Activated CD4-positive, alpha-beta T cell treated with anti-CD3 and anti-CD28 coated beads for 24 hours (primary cell): ENCODE measurements at places on chromosomes 3 and 15.

- no peak for DNase-seq
These were observed 155.7 kb downstream of the GREM1 start for GRCh38 chr15:32873284-32874114.

DNA sequence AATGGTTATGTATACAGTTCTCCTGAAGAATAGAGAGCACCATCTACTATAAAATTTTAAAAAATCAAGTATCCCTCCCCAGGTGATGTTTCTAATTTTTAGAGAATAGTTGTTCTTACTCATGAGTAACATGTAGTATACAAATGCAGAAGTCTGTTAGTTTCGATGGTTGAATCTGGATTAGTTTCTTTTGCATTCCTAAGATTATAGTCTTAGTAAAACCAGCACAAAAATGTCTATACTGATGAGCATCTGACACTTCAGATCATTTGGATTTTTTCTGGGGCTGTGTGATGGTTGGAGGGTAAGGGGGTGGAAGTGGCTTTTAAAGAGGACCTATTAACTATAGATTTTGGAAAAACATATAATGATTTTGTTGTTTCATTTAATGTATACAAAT lies 167.3 kb upstream of the SGO1 start:
- no peak for DNase-seq

DNA sequence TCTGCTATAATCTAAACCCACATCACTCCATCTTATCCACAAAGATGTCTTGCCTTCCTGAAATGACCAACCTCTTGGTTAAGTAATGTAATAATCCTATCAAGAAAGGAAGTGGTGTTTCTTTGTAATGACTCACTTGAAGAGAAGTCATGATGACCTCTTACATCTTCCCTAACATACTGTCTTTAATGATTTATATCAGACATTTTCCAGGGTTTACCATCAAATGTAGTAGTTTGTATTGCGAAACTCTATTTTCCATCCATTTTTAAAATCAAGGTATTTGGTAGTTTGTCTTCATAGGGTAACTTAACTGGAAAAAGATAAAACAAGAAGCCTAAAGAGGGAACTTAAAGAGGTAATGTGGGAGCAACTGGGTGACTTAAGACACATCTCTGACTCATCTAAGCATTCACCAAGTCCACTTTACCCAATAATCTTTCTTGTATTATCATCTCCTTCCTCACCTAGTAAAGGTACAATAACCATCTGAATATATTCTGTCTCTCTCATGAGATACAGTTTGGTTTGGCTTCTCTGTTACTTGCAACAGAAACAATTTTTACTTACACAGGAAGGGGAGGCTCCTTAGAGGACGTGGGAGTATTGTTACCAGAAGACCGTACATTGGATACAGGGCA lies 5.7 kb upstream of the MAPK6 start:
- no peak for DNase-seq

- no peak for DNase-seq
These were observed 48.7 kb downstream of the PRICKLE2 start for GRCh38 chr3:64176461-64176996.

DNA sequence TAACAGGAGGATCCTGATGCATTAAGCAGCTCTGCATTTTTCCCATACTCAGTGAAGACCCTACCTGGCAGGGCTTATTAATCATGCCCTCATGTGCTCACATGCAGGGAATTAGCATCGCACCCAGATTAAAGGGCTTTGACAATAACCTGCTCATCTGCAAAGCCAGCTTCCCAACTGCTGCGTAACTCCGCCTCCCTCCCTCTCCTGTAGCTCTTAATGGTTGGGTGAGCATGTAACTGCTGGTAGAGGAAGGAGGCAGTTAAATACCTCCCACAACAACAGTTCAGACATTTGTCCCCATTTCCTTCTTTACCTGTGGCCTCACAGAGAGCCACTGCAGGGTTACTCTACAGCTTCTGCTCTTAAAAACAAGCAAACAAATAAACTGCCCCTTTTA lies 203.6 kb upstream of the WNT5A start:
- DNase-seq: no peak

DNA sequence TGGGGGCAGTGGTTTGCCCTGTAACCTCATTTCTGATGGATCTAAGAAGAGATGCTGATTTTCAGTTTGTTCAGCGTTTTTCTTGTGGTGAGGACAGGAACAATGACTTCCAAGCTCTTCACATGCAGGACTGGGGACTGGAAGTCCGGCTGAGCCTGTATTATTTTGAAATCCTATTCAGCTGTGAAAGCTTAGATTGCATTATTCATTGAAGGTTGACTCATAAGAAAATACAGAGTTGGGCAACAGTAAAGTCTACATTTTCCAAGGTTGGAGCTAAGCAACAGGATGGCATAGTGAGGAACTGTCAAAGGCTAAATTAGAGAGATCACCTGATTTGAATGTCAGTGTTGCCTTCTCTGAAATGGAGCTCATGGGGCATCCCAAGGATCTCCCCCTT lies 230.9 kb upstream of the FEZF2 start:
- no peak for DNase-seq

GRCh38 chr15:47685141-47685870 lies 32.0 kb upstream of the SEMA6D start:
- no peak for DNase-seq

DNA sequence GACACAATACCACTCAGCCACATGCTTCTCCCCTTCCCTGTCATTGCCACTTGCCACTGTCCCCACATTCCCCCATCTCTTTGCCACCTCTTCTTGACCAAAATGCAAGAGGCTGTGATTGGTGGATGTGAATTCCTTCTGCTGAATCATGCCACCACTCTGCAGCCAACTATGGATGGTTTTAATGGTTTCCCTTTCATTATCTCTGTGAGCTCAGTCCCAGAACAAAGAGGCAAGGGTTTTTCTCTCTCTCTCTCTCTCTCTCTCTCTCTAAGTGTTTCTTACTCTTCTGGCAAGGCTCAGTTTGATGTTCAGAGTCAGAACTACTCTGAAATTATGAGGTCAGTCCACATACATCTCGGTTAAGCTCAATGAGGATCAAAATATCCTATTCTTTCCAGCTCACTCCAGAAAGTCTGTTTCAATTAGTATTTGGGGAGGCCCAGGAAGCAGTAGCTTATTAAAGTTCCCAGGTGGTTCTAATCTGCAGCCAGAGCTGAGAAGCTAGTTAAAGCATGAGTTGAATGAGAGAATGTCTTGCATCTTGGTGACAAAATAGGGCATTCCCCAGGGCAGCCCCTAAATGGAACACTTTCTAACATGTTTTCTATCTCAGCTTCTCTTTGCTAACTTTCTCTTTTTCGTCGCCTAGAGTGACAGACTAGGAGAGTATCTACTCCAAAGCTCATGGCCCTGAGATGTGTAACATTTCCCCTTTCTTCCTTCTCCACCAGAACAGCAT lies 8.5 kb upstream of the ILDR1 start:
- no peak for DNase-seq

GRCh38 chr3:180267202-180267843 lies 230.6 kb upstream of the PEX5L start:
- DNase-seq: no peak

DNA sequence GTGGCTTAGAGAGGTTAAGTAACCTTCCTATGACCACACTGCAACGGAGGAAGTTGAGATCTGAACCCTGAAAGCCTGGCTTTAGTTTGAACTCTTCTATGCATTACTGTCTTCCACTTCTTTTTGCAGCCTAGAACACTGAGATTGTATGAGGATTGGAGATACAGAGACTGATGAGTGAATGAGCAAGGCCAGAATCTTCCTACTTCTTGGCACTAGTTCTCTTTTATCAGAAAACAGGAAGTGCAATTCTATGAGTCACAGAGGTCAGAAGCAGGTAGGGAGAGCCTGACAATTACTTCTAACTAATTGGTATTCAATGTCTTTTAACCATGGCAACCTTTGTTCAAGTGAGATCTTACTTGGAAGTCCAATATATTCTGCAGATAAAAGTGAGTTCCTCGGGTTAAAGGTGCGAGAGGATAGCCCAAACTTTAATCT lies 219.0 kb downstream of the SHQ1 start:
- DNase-seq: no peak

DNA sequence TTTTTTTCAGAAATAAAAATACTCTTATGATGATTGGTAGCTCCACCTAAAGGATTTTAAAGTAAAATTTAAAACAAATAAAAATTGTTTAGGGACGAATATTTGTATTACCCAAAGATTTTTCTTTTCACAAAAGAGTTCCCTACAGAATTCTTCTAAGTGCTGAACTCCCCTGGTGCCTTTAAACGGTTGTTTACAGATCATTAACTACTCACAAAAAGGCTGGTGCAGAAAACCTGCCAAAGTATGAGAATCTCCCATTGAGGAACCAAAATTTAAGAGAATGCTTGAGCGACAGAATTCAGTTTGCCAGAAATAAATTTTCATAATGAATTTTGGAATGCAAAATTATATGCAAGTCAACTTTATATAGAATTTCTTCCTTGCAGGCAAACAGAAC lies 497.8 kb upstream of the NR2F2 start:
- DNase-seq: no peak

DNA sequence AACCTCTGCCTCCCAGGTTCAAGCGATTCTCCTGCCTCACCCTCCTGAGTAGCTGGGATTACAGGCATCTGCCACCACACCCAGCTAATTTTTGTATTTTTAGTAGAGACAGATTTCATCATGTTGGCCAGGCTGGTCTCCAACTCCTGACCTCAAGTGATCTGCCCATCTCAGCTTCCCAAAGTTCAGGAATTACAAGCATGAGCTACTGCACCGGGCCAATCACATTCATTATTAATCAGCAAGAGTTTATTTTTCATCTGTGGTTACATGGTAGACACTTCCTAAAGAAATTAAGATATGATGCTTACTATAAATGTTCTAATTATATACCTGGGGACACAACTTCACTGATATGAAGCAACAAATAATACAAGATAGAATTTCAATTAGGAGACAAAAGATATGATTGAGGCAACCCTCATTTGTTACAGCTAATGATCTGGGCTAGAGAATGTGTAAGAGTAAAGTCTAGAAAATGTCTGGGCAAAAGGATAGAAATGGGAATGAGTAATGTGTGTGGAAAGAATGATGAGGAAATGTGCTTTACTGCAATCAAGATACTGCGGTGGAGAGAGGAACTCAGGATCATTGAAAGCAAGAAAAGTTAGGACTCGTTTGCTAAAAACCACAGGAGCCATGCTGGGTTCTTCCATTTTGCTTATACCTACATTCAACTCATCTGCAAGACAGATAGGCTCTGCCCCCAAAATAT lies 366.8 kb downstream of the ZIC1 start:
- DNase-seq: no peak

DNA sequence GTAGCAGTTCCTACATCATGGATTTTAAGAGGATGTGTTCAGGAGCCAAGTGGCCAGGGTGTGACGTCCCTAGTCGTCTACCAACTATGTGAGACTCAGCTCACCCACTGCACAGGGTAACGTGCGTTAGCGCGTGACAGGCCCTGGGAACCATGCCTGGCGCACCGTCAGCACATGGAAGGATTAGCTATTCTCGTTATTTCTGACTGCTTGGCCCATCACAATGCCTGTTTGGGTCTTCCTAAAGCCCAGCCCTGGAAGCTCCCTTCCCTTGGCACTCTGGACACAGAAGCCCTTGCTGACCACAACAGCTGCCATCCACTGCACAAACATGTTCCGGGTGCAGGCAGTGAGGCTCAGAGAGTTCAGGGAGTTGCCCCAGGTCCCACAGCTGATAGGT lies 91.0 kb upstream of the RPL32 start:
- no peak for DNase-seq

DNA sequence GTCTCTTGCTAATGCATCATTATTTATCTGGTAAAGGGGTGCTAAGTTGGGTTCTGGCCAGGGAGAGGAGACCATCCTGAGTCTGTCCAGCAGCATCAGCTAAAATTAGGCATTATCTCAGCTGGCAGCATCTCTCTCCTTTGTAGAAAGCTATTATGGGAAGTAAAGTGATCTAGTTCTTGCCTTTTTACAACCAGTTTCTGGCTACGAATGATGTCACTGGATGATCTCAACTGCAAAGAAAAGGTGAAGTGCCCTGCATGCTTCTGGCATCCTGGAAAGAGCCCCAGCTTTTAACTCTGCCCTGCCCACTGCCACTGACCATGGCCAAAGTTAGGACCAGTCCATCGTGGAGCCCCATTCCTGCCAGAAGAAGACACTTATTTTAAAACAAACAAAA lies 37.1 kb upstream of the IL12A start:
- no peak for DNase-seq

DNA sequence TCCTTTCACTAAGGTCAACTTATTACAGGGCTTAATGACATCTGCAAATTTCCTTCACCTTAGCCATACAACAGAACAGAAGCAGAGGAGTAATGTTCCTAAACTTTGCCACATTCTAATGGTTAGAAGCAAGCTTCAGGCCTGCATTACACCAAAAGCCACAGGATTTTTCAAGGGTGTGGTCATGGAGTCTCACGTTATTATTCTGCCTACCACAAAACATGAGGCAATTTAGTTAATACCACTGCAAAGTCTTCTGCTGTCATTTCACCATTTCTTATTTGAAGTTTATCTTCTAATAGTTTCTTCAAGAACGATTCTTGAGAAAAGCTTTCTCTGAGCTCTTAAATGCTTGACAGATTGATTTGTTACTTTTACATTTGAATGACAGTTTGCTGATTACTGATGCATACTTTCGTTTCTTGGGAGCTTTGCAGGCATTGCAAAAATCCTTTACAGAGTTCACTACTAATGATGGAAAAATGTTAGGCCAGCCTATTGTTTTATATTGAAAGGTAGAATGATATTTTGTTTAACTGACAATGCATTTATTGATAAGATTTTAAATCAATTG lies 1257.1 kb downstream of the NSUN3 start:
- no peak for DNase-seq
